CD4-positive, alpha-beta memory T cell (primary cell): ENCODE measurements at places on chromosomes 3 and 15. TPM values are rescaled to one million over a fixed set of nuclear protein-coding genes. Genes with fewer than 3 reads are reported as not detected.

The RBP2 gene
- not detected for polyA plus RNA-seq

The FOXL2NB gene
- polyA plus RNA-seq, result 0.04 TPM

The IL5RA gene
- 0.58 TPM for polyA plus RNA-seq

The GOLIM4 gene
- 0.44 TPM for polyA plus RNA-seq

The TMC3 gene
- 0.05 TPM for polyA plus RNA-seq

The OXTR gene
- polyA plus RNA-seq, result not detected

The ZNF80 gene
- polyA plus RNA-seq, result 0.64 TPM

DNA sequence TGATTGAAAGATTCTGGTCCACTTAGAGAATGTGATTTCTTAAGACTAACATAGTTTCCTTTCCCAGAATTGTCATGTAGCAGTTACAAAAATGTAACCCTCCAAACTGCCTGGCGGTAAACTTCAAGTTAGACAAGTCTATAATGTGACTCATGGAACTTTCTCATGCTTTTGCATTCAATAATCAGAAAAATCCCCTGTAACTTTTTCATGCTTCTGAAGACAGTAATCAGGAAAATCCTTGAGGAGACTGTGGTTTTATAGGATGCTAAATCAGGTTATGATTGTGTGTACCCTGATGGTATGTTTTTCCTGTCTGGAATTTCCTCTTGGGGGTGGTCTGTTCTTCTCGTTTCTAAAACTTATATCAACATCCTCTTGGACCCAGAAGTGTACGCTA, 74.0 kb upstream of the RARB start:
- DNase-seq, result no peak

- DNase-seq, result no peak
These were observed 167.2 kb downstream of the APBA2 start for GRCh38 chr15:29053006-29053405.

GRCh38 chr3:188164248-188164687, 10.3 kb downstream of the LPP start:
- no peak for DNase-seq

DNA sequence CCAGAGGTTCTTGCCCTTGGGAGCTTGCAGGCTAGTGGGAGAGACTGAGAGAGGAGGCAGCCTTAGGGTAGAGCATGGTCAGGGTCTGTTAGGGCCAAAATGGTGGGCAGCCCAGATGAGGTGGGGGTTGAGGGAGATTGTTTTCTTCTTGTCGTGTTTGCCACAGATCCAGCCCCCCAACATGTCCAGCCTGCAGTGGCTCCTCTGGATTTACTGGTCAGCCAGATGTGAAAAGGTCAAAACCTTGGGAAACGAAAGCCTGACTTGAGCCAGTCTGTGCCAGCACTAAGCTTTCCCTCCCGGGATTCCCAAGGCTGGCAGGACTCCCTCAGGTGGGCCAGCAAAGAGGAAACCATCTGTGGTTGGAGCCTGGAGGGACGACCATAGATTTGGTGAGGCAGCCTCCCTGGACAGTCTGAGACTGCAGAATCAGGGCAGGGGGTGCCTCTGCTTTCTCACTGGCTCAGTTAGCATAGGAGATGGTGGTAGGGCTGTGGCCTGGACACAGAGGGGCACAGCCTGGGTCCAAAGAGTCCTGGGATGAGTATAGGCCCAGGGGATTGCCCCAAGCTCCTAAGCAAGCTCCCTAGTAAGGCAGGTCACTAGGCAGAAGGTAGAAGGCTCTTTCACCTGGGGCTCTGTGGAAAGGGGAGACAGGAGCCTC, 51.2 kb upstream of the PRR23C start:
- DNase-seq, result no peak

DNA sequence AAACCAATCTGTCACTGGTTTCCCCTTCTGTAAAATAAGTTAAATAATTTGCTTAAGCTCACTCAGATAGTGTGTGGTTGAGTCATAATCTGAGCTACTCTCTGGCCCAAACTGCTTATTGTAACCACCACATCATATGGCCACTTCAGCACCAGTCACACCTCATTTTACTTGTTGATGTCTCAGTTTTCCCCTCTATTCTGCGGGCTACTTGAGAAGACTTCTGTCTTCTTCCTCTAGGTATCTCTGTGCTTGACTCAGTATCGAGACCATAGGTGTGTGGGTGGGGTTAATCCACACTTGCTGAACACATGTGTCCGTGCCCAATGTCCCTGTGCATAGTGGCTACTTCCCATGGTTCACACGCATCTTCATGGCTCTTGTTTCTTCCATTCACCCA, 32.9 kb downstream of the CRYGS start:
- DNase-seq, result no peak

DNA sequence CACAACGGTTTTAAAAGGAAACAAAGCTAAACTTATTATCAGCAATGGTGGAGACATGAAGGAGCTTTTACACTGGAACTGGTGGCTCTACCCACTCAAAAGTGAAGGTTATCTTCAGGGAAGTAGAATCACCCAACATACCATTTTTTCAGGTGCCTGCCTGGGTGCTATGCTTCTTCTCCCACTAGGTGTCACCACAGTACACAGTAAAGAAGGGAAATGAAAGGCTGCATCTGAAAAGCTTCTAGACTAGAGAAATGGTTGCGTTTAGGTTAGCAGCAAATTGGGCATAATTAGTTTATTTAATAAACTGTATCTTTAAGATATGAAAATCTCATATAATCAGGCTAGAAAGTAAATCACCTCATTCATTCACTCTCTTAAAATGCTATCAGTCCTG, 47.0 kb upstream of the SELENOK start:
- DNase-seq, result peak; percentile 12

DNA sequence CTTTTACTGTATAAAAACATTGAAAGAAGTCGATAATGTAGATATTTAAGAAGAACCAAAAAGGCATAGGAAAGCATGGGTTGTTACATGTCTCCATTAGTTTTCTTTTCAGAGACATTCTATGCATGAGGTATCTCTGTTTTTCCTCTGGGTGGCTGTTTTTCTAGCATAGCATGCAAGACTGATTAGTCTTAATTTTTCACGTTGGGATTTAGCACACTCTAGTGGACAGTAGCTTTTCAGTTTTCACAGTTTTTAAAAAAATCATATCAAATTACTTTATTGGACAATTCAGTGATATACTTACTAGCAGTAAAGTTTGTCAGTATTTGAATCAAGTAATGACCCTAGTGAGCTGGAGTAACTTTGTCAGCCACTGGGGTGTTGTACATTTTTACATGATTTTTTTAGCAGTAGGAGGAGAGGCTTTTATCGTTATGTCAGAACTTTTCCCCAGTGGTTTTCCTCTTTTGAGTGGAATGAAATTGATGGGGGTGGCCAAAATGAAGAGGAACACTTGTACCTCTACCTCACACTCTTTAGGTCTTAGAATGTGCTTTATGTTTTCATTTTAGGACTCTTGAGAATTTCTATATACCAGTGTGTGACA, 57.2 kb downstream of the SEC22A start:
- peak; percentile 24 for DNase-seq

GRCh38 chr3:9311228-9311627, 51.6 kb upstream of the THUMPD3 start:
- DNase-seq, result no peak

GRCh38 chr3:105214590-105214989, 152.1 kb upstream of the ALCAM start:
- DNase-seq, result no peak

- no peak for DNase-seq
These were observed 2.9 kb downstream of the SAMD7 start for GRCh38 chr3:169914321-169914720.

DNA sequence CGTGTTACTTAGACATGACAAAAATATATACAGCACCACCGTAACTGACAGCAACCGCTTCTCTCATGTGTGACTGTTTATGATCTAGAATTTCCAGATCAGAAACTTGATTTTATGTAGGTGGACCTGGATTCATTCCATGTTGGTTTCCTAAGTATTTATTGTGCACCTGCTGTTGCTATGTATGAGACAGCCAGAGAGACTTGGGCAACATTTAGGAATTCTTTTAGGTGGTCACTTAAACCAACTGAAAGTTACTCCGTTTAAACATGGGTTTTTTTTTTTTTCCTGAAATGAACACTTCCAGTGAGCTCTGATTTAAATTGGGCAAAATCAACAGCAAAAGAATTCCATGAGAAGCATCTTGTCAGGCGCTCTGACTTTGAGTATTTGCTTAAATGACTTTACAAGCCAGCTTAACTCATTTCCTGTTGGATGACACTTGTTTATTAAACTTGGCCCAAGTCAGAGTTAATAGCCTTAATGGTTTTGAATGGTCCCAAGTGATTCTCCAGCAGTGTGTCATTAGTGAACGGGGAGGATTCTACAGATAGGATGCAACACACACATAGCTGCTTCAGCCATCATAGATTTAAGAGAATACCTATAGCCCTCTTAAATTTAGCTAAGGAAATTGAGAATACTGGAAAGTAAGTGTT, 31.8 kb downstream of the MITF start:
- DNase-seq, result no peak

GRCh38 chr3:144244662-144245061, 273.0 kb downstream of the DIPK2A start:
- no peak for DNase-seq

- DNase-seq, result peak; percentile 59
These were observed 61.3 kb upstream of the CMTM8 start for GRCh38 chr3:32176989-32177701.

GRCh38 chr3:50516440-50516871, 13.0 kb upstream of the CACNA2D2 start:
- DNase-seq, result no peak

DNA sequence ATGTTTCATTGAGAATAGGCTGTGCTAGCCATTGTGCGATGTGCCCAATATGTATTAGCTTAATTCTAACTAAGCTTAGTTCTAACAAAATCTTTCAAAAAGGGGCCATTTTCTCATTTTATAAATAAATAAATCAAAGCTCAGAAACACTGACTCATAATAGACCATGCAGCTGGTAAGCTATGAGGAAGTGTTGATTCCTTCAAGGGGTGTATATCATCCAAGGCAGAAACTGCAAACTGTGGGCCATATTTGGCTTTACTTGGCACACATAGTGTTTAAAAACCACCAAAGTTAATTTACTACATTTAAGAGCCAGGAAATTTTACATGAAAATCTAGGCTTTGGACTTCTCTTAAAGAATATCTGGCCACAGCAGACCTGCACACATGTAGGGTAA, 136.5 kb downstream of the ZNF621 start:
- no peak for DNase-seq

- no peak for DNase-seq
These were observed 37.7 kb downstream of the NCK1 start for GRCh38 chr3:136899622-136900158.

DNA sequence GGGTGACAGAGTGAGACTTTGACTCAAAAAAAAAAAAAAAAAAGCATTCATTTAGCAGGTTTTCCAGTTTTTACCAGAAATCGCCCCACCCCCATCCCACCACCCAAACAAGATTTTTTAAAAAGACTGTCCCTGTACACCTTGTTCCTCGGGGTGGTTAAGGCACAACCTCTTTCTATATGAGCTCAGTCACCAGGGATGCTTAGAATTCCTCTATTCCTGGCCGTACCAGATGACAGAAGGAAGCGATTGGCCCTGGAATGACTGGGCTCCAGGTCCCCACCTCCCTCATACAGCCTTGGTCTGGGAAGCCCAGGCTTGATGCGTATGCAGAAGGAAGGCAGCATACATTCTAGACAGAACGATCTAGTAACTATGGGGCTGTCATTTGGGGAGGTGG, 25.6 kb downstream of the IDH2 start:
- no peak for DNase-seq

- no peak for DNase-seq
These were observed 18.7 kb upstream of the PLXNA1 start for GRCh38 chr3:126964261-126964660.
